Bronchial epithelial cell (primary cell): ENCODE measurements at places on chromosomes 2 and 18. TPM values are rescaled to one million over a fixed set of nuclear protein-coding genes. Genes with fewer than 3 reads are reported as not detected.

- DNase-seq, result peak; percentile 81
Observed at GRCh38 chr2:127859712-127860085, 1.7 kb upstream of the POLR2D start.

GRCh38 chr18:31581498-31582197, 10.0 kb upstream of the TTR start:
- peak; percentile 10 for DNase-seq

DNA sequence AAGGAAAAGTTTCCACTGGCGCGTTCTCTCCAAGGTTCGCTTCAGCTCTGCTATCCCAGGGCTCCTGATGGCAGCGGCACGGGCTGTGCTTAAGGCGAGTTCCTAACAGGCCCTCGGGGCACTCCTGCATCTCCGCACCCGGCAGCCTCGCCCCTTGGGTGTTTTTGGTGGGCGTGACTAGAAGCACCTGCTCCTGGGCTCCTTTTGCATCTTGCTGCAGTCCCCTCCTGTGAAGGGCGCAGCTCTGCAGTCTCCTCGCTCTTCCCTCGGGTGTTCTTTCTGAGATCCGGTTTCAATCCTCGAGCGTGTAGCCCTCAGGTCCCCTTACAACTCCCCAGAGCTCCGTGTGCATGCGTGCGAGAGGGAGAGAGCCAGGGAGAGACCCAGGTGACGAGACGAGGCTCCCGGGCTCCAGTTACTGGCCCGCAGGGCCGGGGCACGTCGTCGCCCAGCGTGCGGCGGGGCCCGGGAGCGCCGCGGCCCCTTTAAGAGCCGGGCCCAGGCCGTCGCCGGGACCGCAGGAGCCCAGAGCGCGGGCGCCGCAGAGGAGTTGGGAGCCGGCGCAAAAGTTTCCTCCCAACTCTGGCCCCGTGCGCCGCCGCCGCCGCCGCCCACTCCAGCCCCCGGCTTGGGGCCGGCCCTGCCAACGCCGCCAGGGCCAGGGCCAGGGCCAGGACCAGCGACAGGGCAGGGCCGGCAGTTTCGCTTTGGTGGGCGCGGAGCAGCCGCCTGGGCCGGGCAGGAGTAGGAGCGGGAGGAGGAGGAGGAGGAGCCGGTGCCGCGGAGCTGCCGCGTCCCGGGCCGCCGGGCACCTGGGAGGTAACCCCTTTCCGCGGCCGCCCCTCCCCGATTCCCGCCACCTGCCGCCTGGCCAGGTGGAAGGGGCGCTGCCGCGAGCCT, at the start of gene PARD3B:
Gene PARD3B, plus strand, starts transcription at position 515 of the 900 bp plus-strand sequence. CDS start 525 bp downstream, outside the sequence.
- DNase-seq, result peak; percentile 26

GRCh38 chr18:58392324-58393000, 236.4 kb downstream of the ALPK2 start:
- DNase-seq, result no peak

DNA sequence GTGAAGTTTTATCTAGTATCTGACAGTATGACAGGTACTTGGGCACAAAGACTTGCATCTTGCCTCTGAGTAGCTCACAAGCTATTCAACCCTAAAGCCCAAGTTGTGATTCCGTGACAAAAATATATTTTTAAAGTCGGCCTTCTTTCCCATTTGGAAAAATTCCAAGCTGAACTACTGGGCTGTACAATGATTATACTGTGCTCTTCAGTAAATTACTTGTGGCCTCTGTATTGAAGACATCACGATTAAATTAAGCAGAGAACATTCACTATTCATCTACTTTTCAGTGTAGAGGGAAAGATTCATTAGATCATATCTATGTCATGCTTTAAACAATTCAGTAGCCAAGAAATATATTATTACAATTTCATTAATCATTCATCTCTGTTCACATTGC, 282.2 kb downstream of the CDH2 start:
- no peak for DNase-seq

The PRSS56 gene
- not detected in 2 replicates for total RNA-seq

- DNase-seq, result no peak
Observed at GRCh38 chr2:195150819-195151218, 506.2 kb upstream of the SLC39A10 start.
